Ovary (tissue), 10 donors: ENCODE measurements at places on chromosomes 1 and 21. TPM values are rescaled to one million over a fixed set of nuclear protein-coding genes. Genes with fewer than 3 reads are reported as not detected.

- H3K4me1 ChIP-seq: no peaks in the 10 kb centered on the region
- H3K27me3 ChIP-seq: no peaks in the 10 kb centered on the region
- H3K4me3 ChIP-seq: no peak overlapping the region
- no peak overlapping the region for H3K27ac ChIP-seq
- DNase-seq: no peak
- H3K36me3 ChIP-seq: no peaks in the 10 kb centered on the region
Measured at GRCh38 chr21:29238053-29238966, 60.4 kb upstream of the BACH1 start.

DNA sequence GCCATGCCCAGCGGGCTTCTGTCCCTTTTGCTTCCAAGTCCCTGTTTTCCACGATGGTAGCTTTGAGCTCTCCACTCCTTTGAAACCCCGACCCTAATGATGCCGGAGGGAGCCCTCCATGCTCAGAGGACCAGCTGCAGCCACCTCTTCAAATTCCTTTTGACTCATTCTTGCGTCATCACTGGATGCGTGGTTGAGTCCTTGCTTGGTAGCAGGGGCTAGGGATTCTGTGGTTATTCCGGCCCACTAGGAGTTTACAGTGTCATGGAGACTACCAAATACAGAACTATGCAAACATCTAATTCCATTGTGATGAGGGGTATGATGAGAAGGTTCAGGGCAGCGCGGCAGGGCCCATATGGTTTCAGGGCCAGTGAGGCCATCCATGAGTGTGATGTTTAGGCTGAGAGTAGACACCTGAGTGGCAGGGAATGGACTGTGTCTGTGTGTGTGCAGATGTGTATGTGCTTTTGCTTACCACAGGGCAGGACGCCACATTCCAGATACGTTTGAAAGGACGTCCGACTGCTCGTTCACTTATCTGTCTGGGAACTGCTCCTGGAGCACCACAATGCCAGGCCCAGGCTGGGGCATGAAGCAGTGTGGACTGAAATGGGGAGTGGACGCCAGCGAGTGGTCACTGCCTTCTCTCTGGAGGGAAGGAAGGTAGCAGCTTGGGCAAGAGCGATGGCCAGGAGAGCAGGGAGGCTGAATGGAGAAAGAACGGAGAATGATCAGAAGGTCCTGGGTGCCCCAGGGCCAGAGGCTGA is 30.4 kb upstream of the ZBTB21 start:
- no peak for DNase-seq
- no peak overlapping the region for H3K4me3 ChIP-seq
- H3K36me3 ChIP-seq: no peaks in the 10 kb centered on the region
- peak overlapping the region; percentile 20 for H3K27ac ChIP-seq

DNA sequence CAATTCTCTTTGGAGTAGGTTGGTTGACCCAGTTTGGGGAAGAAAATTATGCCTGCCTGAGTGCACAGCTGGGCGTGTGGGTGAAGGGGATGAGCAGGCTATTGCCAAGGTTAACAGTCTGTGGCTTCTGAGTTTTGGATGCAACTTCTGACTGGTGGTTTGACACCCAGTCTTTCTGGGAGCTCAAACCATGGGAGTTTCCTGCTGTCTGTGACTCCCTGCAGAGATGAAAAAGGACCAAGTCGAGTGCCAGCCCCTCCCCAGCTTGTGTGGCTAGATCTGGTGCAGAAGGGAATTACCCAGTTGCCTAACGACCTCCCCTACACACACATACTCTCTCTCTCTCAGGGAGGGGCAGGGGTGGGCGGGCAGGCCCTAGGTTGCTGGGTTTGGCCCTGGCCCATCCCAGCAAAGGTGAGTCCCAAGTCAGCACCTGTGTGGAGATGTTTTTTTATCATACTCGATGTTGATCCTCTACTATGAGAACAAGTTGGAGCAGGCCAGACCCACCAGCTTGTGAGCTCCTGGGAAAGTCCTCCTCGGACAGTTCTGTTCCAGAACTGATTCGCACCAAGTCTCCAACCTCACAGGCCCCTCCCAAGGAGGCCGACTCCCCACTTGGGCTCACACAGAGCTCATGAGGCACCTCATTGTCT is 28.2 kb downstream of the PKP1 start:
- H3K4me3 ChIP-seq: no peak overlapping the region
- H3K27me3 ChIP-seq: no peaks in the 10 kb centered on the region
- DNase-seq: no peak
- H3K4me1 ChIP-seq: no peaks in the 10 kb centered on the region
- H3K36me3 ChIP-seq: no peaks in the 10 kb centered on the region
- no peak overlapping the region for H3K27ac ChIP-seq

GRCh38 chr1:116825720-116826438 is 71.6 kb downstream of the CD2 start:
- H3K36me3 ChIP-seq: no peaks in the 10 kb centered on the region
- DNase-seq: no peak
- H3K27me3 ChIP-seq: no peaks in the 10 kb centered on the region
- no peak overlapping the region for H3K27ac ChIP-seq
- H3K4me3 ChIP-seq: no peak overlapping the region

DNA sequence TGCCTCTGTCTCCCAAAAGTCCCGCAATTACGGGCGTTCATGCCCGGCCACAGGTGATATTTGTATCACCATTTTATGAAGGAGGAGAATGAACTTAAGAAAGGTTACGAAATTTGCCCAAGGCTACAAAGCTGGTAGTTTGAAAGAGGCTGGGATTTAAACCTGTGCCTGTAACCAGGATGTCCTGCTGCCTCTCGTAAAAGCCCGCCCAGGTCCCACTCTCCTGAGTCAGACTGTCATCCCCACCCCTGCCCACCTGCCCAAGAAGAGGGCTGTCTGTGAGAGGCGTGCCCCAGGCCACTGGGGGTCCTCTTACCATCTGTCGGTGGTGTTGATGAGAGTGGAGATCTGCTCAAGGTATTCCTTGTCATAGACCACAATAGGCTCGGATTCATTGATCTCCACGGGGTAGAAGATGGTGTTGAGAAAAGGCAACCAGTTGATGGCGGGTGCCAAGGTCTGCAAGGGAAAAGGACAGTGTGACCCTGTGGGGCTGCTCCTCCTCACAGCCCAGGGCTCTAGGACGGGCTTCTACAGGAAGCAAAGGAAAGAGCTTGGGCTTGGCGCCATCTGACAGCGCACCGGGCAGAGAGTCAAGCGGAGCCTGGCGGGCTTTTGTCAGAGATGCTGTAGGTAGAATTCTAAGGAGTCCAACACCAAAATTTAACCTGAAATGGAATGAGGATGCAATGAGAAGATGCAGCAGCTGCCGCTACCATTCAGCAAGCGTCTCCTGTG is 43.2 kb downstream of the ECE1 start:
- no peak overlapping the region for H3K27ac ChIP-seq
- no peak for DNase-seq
- H3K4me3 ChIP-seq: no peak overlapping the region
- no peaks in the 10 kb centered on the region for H3K27me3 ChIP-seq

GRCh38 chr1:198577444-198577843 is 37.0 kb upstream of the ATP6V1G3 start:
- H3K27me3 ChIP-seq: no peaks in the 10 kb centered on the region
- no peak overlapping the region for H3K27ac ChIP-seq
- no peaks in the 10 kb centered on the region for H3K4me1 ChIP-seq

DNA sequence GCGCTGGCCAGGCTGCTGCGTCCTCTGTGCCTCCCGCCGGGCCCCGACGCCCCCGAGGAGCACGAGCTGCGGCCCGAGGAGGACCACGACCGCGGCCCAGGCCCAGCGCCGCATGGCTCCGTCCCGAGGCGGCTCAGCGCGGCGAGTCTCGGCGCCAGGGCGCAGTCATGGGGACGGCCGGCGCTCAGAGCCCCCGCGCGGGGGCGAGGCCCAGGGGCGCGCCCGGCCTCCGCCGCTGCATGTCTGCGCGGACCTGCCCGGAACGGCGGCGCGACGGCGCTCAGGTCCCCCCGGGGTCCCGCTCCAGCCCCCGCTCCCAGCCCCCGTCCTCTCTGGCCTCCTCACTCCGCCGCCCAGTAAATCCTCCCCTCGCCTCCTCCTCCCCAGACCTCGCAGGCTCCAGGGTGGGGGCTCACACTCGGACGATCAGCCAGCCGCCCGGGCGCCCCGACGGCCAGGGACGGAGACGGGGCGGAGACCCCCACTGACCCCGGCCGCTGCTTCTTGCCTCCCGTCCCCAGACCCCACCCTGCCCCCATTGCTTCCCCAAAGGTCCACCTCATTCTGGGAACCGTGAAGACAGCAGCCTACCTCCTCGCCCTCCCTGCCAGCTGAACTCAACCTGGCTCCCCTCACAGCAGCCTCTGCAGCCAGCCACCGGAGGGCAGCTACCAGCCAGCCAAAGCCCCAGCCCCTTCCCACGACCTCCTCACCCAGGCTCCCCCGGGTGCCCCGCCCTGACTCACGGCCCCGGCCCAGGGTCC is at the start of gene C1QTNF12:
Gene C1QTNF12, minus strand, starts transcription at position 146 of the 764 bp plus-strand sequence. Its CDS starts 32 bp downstream, at position 114.
- no peak for DNase-seq
- no peak within 1 kb of the TSS for H3K4me3 ChIP-seq
- no peaks in the 10 kb centered on the region for H3K4me1 ChIP-seq
- H3K27me3 ChIP-seq: peaks cover under 1% of the 10 kb centered on the region
- no peaks in the 10 kb centered on the region for H3K36me3 ChIP-seq

DNA sequence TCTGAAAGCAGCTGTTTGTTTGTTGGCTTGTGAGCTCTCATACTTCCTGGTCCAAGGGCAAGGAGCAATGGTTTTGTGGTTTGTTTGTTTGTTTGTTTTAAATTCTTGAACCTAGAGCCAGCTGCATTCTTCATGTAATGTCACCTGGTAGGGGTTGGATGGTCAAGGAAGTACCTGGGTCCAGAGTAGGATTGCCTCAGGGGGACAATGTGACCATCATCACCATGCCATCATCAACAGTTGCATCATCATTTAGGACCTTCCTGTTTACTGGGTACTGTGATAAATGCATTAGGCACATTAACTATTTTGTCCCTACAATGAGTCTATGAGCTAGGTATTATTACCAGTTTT is 14.7 kb upstream of the MYOG start:
- H3K4me3 ChIP-seq: no peak overlapping the region
- no peaks in the 10 kb centered on the region for H3K27me3 ChIP-seq
- H3K4me1 ChIP-seq: no peaks in the 10 kb centered on the region
- no peak overlapping the region for H3K27ac ChIP-seq

DNA sequence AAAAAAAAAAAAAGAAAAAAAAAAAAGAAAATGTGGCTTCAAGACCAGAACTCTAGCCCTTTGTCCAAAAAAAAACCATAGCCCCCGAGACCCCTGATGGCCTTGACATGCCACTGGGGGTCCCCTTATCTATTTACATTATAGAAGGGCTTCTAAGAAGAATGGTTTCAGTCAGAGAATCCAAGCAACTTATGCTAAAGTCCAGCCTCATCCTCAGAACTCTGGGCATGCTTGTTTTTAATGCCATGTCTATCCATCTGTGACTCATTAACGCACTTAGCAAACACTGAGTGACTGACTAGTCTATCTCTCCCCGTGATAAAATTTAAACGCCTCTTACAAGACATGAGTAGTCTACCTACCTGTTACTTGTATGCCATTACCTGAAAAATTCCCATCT is 29.3 kb downstream of the ERG start:
- H3K36me3 ChIP-seq: no peaks in the 10 kb centered on the region
- H3K27ac ChIP-seq: no peak overlapping the region
- no peak for DNase-seq
- no peak overlapping the region for H3K4me3 ChIP-seq
- no peaks in the 10 kb centered on the region for H3K4me1 ChIP-seq

GRCh38 chr1:15212216-15212953 is 34.6 kb upstream of the FHAD1 start:
- no peaks in the 10 kb centered on the region for H3K36me3 ChIP-seq
- peaks cover 37% of the 10 kb centered on the region for H3K4me1 ChIP-seq
- peak overlapping the region; percentile 86 for H3K27ac ChIP-seq
- no peaks in the 10 kb centered on the region for H3K27me3 ChIP-seq
- H3K4me3 ChIP-seq: no peak overlapping the region

GRCh38 chr1:172811694-172812093 is 152.8 kb downstream of the FASLG start:
- no peak overlapping the region for H3K27ac ChIP-seq
- H3K36me3 ChIP-seq: no peaks in the 10 kb centered on the region
- no peaks in the 10 kb centered on the region for H3K4me1 ChIP-seq
- DNase-seq: no peak
- H3K27me3 ChIP-seq: no peaks in the 10 kb centered on the region
- H3K4me3 ChIP-seq: no peak overlapping the region

DNA sequence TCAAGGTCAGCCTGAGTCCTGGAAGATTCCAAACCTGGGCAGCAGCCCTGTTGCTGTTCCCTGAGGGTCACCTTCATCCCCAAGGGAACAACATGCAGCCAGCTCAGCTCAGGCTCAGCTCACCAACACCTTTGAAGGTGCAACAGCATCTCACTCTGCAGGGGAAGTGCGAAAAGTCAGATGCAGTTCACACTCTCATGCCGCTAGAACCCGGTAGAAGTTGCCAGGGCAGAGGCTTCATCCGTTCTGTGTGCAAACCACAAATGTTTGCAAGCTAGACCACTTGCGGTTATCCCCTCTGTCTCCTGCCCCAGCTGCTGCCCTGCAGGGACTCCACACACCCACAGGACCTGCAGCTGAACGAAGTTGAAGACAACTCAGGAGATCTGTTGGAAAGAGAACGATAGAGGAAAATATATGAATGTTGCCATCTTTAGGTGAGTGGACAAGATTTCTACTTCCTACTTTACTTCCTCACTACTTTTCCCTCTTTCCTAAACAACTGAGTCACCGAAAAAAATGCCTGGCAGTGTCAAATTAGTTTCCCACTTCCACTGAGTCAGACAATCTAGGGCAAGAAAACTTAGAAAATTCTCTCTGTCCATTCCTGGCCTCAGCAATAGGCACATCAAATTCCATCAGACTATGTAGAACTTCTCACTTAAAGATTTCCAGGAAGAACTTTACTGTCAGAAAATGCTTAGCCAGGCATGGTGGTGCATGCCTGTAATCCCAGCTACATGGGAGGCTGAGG is 1.8 kb upstream of the FCRL6 start:
- DNase-seq: no peak
- H3K4me3 ChIP-seq: no peak overlapping the region
- peaks cover 11% of the 10 kb centered on the region for H3K4me1 ChIP-seq
- no peaks in the 10 kb centered on the region for H3K27me3 ChIP-seq
- no peaks in the 10 kb centered on the region for H3K36me3 ChIP-seq

C8A gene
- not detected for total RNA-seq

CAPZA1 gene
- total RNA-seq: 54.0 TPM

PRXL2B gene
- total RNA-seq: 34.1 TPM

ZZZ3 gene
- total RNA-seq: 60.9 TPM

DENND2C gene
- 2.4 TPM for total RNA-seq

HMCN1 gene
- total RNA-seq: 9.8 TPM
